ENCODE measurements at places on chromosomes 1 and 21.

GRCh38 chr21:38775733-38776132 is 30.0 kb upstream of the ETS2 start:
- DNase-seq, result no peak

GRCh38 chr21:34743831-34744230 is 75.0 kb downstream of the CLIC6 start:
- no peak for DNase-seq

- DNase-seq, result no peak
Measured at GRCh38 chr1:30744060-30744756, 13.4 kb downstream of the LAPTM5 start.

GRCh38 chr1:97427371-97427770 is 493.5 kb downstream of the DPYD start:
- no peak for DNase-seq

DNA sequence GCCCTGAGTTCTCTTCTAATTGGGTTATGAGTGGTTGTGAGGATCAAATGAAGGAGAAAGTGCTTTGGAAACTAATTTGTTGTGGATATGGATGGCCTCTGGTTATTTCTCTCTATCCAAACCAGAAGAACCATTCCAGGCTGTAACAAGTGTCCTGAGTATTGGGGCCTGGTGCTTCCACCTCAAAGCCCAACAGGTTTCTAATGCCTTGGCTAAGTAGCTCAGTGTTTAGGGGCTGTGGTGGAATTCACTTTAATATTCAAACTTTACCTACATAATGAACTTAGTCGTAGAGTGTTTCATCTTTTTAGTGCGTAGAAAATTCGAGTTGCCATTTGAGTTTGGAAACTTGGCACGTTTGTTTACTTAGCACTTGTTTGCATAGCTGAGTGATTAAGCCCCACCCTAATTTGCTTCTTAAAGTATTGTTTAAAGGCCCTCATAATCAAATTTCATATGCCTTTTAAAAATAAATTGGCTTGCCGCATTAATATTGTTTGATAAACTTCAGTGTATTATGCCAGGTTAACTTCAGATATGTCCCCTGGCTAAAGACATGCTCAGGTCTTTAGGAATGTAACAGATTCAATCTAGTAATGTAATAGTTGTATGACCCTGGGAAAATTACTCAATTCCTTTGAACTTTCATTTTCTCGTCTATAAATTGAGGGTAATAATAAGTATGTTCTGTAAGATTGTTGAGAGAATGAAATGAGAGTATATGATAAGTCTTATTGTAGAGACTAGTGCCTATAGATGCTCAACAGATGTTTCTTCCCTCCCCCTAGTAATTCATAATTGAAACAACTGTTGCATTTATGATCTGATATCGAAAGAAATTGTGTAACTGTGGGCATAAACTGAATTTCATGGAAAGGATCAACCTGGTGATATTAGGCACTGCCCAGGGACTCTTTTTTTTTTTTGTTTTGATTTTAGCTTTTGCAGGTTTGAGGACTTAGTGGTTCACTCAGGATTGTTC is 1.6 kb downstream of the AGO4 start:
- no peak for DNase-seq

DNA sequence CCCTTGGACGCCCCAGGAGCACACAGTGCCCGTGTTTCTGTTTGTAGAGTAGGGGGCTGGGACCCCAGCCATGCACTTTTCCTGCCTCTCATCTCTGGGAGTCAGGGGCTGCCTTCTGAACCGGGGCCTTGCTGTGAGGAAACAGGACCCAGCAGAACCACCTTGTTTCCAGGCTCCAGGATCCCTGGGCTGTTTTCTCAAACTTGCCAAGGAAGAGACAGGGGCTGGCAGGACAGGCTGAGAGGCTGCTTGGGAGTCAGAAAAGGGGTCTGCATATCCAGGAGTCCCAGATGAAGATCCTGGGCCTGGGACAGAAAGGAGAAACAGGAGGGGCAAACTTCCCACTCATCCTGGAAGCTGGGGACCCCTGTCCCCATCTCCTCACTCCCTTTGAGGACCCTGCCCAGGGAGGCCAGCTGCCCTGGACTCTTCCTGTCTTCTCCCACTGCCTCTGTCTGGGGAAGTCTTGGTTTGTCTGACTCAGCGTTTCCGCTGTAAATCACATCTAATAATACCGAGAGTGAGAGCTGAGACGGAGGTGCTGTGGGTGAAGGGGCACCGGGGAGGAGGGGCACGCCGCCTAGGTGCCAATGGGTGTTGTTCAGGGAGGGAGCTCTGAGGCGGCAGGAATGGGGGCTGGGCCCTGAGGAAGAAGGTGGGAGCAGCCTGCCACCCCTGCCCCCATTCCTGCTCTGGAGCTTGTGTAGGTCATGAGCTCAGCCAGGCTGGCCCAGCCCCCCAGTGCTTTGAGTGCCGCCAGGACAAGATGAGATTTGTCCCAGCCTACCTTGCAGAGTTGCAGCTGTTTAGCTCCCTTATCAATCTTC is 16.7 kb downstream of the POU3F1 start:
- DNase-seq, result no peak

DNA sequence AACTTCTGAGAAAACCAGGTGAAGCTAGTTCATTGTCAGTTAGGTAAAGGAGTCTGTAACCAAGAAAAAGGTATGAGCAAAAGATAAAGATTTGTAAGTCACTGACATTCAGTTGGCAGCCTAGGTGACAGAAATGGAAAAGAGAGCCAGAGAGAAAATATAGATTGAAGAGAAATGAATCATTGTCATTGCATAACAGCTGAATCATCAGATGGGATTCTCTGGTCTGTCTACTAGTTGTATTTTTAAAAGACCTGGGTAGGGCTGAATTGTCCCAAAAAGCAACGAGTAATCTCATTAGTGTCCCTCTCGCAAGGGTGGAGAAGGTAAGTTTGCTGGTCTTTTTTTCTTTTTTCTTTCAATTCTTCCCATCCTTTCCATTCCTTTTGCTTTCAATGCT is 36.6 kb downstream of the PTGS2 start:
- DNase-seq, result no peak

- DNase-seq, result no peak
Measured at GRCh38 chr1:234776876-234777855, 167.2 kb upstream of the IRF2BP2 start.

- no peak for DNase-seq
Measured at GRCh38 chr1:2557482-2558400, 1.6 kb downstream of the TNFRSF14 start.

- no peak for DNase-seq
Measured at GRCh38 chr1:212432272-212432660, 454 bp upstream of the NENF start.

GRCh38 chr1:2867861-2868260 is 66.4 kb upstream of the TTC34 start:
- no peak for DNase-seq

DNA sequence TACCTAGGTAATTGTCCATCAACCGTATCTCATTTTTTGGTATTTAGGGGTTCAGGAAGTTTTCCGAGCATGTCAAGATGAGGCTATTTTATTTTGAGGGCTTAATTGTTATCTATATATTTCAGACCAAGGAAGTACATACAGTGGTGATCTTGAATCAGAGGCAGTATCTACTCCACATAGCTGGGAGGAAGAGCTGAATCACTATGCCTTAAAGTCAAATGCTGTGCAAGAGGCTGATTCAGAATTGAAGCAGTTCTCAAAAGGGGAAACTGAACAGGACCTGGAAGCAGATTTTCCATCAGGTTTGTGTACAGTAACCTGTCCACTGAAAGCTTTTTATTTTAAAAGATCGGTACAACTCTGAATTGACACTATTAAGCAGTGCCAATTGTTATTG is 130.2 kb downstream of the ZMYM4 start:
- DNase-seq, result no peak

GRCh38 chr21:37582590-37582989 is 216.0 kb downstream of the DYRK1A start:
- DNase-seq, result no peak

DNA sequence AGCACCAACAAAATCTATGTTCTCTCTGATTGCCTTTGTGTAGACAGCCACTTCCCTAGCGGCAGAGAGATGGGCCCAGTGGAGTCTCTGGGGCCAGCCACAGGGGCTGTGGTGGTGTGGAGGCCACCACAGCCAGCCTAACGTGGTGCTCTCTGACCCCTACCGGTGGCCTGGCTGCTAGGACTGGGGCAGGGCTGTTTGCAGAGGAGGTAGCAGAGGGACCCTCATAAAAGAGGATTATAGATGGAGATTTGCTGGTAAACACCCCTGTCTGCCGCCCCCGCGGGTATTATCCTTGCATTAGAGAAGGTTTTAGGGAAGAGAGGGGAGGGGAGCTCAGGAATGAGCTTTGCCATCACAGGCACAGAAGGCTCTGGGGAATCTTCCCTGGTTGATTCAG is 310.3 kb upstream of the VAMP3 start:
- DNase-seq, result no peak

- no peak for DNase-seq
Measured at GRCh38 chr1:41617336-41617735, 132.9 kb upstream of the EDN2 start.

GRCh38 chr1:243970077-243970476 is 81.0 kb upstream of the ZBTB18 start:
- no peak for DNase-seq
